ENCODE measurements at places on chromosomes 13 and 19. TPM values are rescaled to one million over a fixed set of nuclear protein-coding genes. Genes with fewer than 3 reads are reported as not detected.

- DNase-seq = no peak
Observed at GRCh38 chr13:20671789-20672188, 31.7 kb upstream of the IL17D start.

GRCh38 chr13:35822666-35823065, 308.5 kb downstream of the DCLK1 start:
- no peak for DNase-seq

Gene SHANK1
- 0.05 TPM for total RNA-seq

DNA sequence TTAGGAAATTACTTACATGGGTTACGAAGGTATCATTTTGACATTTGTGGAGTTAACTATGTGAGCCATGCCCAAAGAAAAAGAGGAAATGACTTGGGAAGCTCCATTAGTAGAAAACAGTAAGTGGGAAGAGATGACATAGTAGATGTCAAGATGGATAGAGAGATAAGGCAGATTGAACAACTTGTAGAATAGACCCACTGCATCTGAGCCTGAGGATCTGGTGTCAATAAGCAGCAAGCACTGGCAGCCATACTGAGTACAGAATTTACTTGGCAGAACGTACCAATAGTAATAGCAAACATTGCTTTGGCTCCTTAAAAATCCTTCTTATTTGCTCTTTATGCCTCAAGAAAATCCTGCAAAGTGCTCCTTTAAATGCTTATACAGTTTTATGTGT, 203.8 kb downstream of the GPC6 start:
- DNase-seq = no peak

DNA sequence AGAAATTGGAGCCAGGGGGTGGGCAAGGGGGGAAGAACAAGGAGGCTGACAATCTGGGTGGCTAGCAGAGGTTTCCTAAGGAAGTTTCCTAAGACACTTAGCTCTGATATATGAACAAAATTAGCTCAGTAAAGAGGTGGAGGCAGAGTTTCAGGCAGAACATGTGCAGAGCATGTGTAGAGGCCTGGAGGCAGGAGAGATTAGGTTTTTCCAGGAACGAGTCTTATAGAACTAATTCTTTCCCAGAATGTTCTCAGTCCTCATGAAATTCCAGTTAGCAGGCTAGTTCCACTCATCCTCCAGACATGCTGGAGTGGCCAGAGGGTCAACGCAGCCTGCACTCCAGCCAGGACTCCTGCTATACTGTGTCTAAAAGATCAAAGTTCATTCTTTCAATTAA, 184.7 kb downstream of the LACC1 start:
- no peak for DNase-seq

Gene ZNF677
- 19.8 TPM for total RNA-seq

GRCh38 chr13:25965596-25965995, 86.2 kb downstream of the SHISA2 start:
- DNase-seq = no peak

Gene PRX
- total RNA-seq = 3.7 TPM

DNA sequence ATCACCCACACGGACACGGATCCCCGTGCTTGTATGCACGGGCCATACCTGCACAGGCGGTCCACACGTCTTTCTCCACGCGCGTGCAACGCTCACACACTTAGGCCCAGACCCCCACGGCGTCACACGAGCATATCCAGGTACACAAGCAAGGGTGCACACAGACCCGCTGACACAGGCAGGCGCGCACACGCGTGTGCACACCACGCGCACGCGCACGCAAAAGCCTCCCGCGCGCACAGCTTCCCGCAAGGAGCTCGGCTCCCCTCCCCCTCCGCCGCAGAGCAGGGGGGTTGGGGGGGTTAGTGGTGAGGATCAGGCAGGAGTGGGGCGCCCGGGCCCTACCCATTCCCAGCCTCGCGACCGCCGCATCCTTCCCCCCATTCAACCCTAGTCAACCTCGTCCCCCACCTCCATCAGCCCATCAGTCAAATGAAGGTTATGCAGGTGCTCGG, 407 bp downstream of the RAB3A start:
- no peak for DNase-seq

DNA sequence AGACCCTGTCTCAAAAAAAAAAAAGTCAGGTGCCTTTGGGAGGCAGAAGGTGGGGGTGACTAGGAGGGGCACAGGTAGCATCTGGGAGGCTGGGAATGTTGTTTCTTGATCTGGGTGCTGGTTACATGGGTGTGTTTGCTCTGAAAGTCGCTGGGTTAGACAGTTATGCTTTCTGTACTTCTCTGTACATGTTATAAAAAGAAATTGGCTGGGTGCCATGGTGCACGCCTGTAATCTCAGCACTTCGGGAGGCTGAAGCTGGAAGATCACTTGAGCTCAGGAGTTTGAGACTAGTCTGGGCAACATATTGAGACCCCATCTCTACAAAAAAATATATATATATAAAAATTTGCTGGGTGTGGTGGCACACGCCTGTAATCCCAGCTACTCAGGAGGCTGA, 15.1 kb downstream of the NOSIP start:
- DNase-seq = no peak

- no peak for DNase-seq
Observed at GRCh38 chr19:17564781-17565180, 9.3 kb downstream of the COLGALT1 start.

- DNase-seq = no peak
Observed at GRCh38 chr13:90706631-90707030, 640.9 kb upstream of the MIR17HG start.

GRCh38 chr19:58544591-58545285, 874 bp downstream of the TRIM28 start:
- DNase-seq = no peak

GRCh38 chr19:29247051-29247450, 34.1 kb upstream of the UQCRFS1 start:
- DNase-seq = no peak

GRCh38 chr13:67833564-67833963, 603.4 kb upstream of the PCDH9 start:
- DNase-seq = no peak

- DNase-seq = no peak
Observed at GRCh38 chr13:50844084-50844875, 788 bp upstream of the DLEU7 start.

- no peak for DNase-seq
Observed at GRCh38 chr13:41809962-41810361, 150.9 kb downstream of the VWA8 start.

DNA sequence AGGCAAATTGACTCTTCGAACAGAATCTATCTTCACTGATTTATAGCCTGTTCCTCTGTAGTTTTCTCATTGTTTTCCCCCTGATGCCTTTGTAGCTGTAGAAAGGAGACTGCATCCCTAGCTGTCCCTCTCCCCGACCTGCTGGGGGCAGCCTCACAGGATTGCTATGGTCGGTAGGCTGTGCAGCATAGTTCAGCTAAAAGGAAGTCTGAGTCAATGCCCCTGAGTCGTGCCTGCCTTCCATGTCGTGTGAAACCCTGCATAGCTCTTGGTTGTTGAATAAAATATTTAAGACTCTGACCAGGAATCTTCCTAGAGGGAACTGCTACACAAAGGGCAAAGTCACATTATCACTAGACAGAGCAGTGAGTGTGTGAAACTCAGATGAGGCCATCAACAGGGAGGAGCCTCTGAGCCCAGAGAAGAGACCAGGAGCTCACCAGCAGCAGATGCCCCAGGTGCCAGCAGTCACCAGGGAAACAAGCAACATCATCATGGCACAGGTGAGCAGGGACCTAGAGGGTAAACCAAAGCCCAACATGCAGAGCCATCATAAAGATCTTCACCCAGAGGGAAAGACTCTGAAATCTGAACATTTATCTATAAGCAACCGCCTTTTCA, 108.4 kb upstream of the NBEA start:
- DNase-seq = no peak

DNA sequence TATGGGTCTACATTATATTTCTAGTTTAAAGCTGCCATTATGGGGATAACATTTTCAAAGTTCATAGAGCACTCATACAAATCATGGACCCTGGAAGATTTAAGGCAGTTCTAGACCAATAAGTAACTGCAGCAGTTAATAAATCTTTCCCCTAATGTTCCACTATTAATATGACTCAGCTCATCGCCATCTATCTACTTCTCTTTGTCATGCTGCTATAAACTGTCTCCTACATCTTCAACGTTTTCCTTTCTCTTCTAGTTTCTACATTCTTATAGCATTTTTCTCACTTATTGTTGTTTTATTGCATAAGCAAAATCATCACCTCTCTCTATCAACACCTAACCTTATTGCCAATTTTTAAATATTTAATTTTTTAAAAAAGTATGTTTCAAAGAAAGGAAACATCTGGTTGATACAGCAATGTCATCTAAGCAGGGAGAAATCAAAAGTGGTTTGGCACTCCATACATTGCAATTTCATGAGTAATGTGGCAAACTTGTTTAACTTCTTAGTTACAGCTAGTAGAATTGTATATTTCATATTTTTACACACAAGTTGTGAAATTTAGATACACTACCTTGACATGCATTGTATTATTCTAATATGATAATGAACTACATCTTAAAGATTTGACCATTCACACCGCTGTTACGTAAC, 1500.4 kb upstream of the MIR17HG start:
- no peak for DNase-seq

DNA sequence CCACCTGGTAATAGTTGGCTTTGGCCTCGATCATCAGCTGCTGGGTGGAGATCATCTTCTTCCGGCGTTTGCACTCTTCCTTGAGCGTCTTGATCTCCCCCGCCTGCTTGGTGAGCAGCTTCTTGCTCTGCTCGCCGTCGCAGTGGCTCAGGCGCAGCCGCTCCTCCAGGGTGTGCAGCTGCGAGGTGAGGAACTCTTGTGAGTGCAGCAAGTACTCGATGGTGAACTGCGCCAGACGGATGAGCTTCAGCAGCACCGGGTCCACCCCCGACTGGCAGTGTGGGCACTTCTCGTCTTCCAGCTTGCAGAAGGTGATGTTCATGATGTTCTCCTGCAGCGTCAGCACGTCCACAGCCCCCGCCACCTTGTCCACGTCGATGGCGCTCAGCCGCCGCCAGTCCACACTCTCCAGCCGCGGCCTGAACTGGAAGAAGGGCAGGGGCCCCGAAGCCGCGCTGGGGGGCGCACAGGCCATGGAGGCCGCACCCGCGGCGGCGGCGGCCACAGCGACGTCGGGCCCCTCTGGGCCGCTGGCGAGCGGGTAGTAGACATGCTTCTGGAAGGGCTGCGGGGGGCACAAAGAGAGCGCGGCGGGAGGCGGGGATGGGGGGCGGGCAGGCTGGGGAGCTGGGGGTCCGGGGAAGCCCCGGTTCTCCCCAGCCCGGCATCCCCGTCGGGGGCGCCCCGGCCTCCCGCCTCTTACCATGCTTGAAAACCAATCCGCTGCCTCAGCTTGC, 3.0 kb downstream of the DZIP1 start:
- DNase-seq = no peak

DNA sequence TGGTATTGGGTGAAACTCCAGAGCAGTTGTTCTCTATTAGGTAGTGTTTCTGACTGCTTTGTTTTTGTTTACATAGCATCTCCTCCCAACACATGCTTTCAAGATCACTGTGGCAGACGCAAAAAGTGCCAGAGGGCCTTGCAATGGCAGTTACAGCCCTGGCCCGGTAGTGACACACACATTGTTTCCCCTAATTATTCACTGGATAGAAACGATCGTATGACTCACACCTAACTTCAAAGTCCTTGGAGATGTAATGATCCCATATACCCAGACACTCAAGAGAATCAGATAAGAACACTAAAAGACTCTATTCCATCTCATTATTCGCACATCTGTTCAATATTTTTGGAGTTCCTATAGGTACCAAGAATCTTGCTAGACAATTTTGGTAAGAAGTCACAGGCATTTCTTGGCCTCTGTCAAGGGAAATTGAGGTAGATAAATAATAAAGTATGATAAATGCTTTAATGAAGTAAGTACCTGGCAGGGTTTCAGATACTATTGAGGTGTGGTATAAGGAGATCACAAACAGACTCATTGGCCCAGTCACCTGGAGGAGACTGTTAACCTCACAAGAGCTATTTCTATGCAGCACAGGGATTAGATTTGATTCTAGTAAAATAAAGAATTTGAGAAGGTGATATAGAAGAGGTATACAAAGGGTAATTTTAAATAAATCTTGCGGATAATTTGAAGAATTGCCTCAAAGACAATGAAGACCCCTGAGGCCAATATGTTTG, 485.3 kb downstream of the SLITRK6 start:
- no peak for DNase-seq

- no peak for DNase-seq
Observed at GRCh38 chr13:24036115-24036514, 124.4 kb upstream of the SPATA13 start.

- DNase-seq = no peak
Observed at GRCh38 chr19:2983351-2984214, 6.2 kb downstream of the TLE6 start.

DNA sequence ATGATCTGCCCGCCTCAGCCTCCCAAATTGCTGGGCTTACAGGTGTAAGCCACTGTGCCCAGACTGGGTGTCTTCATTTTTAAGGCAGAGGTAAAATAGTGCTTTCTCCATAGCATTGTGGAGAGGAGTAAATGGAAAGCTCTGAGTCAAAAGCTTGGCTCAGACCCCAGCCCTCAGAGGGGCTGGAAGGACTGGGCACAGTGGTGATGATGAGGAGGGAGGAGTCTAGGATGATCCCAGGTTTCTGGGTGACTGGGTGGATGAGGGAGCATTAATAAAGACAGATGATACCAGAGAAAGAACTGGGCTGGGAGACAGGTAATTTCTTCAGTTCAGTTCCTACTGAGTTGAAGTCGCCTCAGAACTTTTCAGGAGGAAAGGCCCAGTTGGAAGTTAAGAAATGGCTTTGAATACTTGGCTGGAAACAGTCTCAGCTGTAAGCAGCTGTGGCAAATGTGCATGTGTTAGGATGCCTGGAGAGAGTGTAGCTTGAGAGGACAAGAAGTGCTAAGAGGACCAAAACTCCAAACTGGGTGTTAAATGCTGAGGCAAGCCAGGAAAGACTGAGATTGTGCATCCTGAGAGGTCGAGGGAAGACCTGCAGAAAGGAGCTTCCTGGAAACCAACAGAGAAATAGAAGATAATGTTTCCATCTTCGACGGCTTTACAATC, 37.1 kb upstream of the MEDAG start:
- no peak for DNase-seq

DNA sequence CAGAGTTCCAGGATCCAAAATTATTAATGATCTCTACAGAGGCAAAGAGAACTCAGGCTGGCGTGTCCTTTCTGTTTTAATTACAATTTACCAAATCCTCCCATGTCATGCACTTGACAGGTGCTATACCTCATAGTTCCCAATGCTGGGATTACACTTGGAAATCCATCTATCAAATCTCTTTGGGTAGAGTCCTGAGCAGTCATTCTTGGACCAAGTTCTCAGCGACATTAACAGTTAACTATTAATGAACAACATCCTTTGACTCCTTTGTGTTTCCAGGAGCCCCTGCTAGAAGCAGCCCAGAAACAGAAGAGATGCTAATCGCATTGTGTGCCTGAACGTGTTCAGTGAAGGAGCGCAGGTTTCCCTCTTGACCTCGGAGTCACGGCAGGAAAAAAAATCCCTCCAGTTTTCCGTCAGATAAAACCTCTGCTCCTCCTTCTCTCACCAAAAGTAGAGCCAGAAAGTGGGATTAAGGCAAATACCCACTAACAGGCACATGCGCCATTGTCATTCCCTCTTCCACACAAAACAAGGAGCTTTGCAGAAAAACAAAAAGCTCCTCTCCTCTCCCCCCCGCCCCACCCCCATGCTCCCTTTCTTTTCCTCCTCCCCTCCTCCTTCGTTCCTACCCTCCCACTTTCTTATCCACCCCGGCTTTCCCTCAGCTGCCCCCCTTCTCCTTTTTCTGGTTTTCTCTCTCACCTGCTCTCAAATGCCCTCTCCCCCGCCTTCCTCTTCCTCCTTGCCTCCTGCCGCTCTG, 224.7 kb downstream of the ZIC5 start:
- DNase-seq = no peak

- no peak for DNase-seq
Observed at GRCh38 chr19:46631481-46631880, 4.5 kb downstream of the GNG8 start.

Gene ZNF565
- total RNA-seq = 10.5 TPM

Data from natural killer cell (primary cell).